ENCODE measurements at places on chromosomes 7 and 10.

DNA sequence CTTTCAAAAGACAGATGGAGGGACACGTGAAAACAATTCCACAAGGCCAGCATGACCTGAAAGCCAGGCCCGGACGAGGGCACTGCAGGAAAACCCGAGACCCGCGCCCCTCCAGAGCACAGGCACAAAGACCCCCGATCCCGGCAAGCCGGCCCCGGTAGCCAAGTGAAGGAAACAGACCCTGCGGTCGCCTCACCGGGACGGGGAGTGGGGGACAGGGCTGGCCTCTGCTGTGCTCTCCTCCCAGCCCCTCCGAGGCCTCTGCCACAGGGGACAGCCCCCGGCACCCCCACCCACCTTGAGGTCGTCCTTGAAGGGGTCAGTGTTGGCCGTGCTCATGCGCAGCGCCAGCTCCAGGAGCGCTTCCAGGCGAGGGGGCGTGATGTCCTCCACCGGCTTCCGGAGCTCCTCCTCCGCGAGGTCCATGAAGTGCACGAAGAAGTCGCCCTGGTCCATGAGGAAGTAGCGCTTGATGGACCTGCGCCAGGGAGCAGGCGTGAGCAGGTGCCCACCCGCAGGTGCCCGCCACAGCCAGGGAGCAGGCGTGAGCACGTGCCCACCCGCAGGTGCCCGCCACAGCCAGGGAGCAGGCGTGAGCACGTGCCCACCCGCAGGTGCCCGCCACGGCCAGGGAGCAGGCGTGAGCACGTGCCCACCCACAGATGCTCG lies 11.3 kb upstream of the ADAM8 start:
- no peak for DNase-seq

GRCh38 chr7:131364767-131365344 lies 37.2 kb downstream of the MKLN1 start:
- no peak for DNase-seq

DNA sequence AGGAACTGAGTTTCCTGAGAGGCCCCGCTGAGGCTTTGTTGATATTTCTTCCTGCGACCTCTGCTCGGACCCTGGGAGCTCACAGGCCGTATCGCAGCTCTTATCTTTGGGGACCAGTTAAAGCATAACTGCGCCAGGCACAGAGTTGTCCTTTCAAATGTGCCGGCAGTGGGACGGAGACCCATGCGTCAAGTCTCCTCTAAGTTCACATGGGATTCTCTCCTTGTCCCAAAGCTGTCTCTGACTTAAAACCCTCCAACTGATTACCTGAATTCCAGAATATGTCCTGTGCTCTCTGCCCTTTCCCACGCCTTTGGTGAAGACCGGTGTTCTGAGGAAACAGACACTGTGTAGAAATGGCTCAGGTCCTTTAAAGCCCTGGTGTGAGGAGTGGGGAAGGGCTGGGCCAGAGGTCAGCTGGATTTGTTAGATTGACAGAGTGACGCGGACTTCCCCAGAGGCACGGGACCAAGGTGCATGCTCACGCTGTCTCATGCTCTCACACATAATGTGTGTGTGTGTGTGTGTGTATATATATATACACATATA lies 169.8 kb downstream of the EGFR start:
- DNase-seq, result no peak

- no peak for DNase-seq
Measured at GRCh38 chr7:98624846-98625420, 7.8 kb downstream of the NPTX2 start.

GRCh38 chr10:23035569-23035968 lies 59.8 kb upstream of the MSRB2 start:
- DNase-seq, result no peak

GRCh38 chr7:94195201-94195600 lies 191.0 kb upstream of the BET1 start:
- DNase-seq, result no peak

DNA sequence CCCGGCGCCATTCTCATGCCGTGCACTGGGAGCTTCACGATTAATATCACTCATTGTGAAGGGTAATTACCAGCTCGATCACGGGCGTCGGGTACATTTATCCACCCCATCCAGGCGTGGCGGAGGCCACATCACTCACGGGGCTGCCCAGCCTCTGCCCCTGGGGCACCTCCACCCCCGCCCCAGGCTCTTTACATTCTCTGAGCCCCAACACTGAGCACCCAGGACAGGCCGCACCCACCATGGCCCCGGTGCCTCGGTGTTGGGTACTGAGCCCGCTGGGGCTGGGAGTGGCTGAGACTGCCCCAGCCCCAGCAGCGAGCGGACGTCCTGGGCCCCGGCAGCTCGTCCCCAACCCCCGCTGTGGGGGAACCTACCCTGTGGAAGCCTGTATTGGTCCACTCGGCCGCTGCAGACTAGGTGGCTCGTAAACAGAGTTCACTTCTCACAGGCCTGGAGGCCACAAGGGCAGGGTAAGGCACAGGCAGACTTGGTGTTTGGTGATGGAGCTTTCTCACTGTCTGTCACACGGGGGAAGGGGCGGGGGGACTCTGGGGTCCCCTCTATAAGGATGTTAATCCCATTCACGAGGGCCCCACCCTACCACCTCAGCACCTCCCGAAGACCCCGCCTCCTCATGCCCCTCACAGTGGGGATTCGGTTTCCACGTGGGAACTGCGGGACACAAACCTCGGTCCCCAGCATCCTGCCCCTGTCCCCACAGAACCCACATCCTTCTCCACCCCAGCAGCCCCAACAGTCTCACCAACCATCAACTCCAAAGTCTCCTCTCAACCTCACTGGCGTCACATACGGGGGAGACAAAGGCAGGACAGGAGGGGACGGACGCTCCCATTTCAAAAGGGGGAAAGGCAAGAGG lies 184.1 kb downstream of the ELFN1 start:
- DNase-seq, result no peak

- DNase-seq, result no peak
Measured at GRCh38 chr7:47428052-47428767, 153.7 kb downstream of the TNS3 start.

DNA sequence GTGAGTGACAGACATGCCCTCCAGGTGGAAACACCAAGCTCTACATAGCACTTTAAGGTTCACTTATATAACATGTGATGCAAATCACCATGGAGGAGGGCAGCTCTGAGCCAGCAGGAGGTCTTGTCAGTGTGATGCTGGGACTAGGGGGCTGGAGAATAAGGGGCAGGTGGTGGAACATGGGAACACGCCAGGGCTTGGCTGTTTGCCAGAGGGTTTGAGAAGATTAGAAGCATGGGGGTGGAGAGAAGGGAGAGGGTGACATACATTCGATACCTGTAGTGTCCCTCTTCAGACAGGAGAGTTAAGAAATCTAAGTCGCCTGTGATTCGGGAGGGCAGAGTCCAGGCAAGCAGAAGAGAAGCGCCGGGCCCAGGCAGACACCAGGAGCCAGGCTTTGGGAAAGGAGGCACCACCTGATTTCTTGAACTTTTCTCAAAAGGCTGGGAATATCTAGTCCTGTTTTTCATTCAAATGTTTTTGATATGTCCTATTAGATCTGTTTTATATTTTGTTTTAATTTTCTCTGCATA lies 16.9 kb upstream of the LAMB4 start:
- DNase-seq, result no peak

- DNase-seq, result no peak
Measured at GRCh38 chr7:18366394-18366793, 129.2 kb upstream of the HDAC9 start.

- DNase-seq, result no peak
Measured at GRCh38 chr10:7046615-7047014, 364.2 kb downstream of the SFMBT2 start.

GRCh38 chr7:371119-371778 lies 81.3 kb downstream of the FOXL3 start:
- DNase-seq, result no peak

GRCh38 chr10:19316204-19316870 lies 267.7 kb downstream of the MALRD1 start:
- no peak for DNase-seq

GRCh38 chr7:117982071-117983055 lies 109.1 kb upstream of the CTTNBP2 start:
- DNase-seq, result no peak

DNA sequence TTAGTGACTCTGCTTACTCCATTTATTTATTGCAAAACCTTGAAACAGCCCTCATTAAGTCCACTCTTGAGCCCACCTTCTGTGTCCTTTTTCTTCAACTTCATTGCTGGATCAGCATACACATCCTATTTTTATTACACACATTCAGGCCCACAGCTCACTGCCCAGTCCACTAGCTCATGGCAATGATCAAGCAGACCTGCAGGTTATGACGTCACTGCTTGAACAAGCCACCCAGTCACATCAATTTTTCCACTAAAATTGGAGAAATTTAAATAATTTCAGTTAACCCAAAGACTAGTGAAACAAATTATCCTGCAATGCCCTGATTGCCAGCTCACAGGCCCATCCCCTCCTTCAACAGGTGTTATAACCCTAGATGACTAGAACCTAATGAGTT lies 16.0 kb upstream of the STARD3NL start:
- no peak for DNase-seq

GRCh38 chr10:24908793-24909423 lies 43.5 kb downstream of the PRTFDC1 start:
- no peak for DNase-seq

- DNase-seq, result no peak
Measured at GRCh38 chr10:59346321-59346720, 16.0 kb downstream of the FAM13C start.

DNA sequence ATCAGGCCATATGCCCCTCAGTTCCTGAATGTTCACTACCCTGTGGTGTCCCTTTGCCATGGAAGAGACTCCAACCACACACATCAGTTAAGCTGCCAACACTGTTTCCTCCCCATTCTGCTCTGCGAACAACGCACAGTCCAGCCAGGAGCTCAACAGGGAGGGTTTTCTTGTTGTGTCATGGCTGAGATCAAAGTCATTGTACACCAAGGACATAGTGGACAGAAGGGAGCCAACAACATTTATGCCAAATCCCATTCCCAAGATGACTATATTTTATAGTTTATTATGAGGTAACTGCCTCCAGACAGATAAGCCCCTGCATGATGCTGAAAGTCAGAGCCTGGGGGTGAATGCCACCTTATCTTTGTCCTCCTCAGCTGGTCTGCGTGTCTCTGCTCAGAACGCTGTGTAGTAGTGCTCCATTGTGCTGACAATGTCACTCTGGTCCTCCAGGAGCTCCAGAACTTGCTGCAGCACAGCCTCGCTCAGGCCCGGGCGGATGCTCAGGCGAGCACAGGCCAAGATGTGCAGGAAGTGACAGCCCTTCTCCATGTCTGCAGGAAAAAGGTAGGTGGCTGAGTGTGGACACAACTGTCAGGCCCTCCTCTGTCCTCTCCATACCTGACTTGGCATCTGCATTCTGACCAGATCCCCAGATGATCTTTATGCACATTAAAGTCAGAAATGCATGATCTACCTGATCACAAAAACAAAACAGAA lies 27.1 kb upstream of the SH3PXD2A start:
- DNase-seq, result no peak

- DNase-seq, result no peak
Measured at GRCh38 chr10:92839191-92840085, 8.9 kb upstream of the EXOC6 start.

DNA sequence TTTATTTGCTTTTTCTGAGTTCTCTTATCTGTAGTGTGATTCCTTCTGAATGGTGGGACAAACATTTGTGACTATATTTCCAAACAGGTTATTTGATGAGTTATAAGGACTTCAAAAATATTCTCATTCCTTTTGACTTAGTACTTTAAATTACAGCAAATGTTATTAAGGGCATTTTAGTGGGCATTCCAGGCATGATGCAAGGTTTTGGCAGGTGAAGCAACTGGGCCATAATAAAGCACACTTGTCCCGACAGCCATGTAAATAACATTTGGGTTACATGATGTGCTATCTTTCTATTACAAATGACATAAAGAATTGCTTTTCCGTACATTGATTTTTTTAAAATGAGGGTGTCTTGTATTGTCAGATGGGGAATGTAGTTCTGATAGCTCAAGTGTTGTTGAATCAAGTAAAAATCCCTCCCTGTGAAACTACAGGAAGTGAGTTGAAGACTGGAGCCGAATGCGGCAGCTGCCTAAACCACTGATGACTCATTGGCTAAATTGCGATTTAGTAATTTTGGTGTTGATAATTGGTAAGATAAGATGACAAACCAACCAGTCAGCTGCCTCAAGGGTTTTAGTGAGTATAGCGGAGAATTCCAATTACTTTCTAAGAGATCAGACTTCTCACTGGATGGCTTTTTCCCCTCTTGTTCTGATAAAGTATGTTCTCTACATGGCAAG lies 231.3 kb upstream of the NPY start:
- no peak for DNase-seq

DNA sequence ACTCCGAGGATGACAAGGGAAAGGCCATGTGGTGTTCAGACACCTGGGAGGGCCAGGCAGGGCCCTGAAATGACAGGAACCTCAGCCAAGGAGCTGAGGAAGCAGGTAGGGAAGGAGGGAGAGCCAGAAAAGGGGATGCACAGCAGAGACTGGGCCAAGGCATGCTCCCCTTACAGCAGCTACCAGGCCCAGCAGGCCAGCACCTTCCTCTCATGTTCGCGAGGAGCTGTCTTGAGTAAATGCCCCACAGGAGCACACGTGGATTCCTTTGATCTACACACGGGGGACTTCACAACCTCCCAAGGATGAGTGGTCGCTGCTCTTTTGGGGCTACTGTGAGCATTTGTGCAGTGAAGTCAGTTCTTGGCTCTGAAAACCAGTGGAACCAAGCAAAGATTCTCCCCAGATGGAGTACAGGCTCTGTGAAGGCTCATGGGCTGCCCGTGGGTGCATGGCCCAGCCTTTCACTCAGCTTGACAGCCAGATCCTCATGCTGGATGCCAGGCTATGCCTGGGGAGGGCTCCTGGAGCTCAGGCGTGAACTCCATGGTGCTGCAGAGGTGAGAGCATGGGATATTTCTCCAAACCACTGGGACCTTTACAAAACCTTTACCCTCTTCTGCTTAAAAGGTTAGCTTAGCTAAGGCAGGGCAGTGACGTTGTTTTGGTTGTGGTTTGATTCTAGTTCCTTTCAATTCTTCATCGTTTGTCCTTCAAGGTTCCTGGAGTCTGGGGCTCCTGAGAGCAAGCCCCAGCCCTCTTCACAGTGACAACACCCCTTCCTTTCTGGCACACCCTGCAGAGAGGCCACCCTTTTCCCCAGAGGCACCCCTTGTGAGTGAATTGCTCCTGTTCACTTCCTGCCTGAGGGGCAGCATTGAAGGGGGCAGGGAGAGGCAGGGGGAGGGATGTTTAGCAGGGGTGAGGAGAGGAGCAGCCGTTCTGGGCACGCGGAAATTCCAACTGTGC lies 74.2 kb upstream of the ZPBP start:
- DNase-seq, result no peak

GRCh38 chr10:104256335-104256961 lies 1.8 kb downstream of the GSTO1 start:
- no peak for DNase-seq

- DNase-seq, result no peak
Measured at GRCh38 chr7:130329681-130330080, 14.9 kb upstream of the CPA5 start.

DNA sequence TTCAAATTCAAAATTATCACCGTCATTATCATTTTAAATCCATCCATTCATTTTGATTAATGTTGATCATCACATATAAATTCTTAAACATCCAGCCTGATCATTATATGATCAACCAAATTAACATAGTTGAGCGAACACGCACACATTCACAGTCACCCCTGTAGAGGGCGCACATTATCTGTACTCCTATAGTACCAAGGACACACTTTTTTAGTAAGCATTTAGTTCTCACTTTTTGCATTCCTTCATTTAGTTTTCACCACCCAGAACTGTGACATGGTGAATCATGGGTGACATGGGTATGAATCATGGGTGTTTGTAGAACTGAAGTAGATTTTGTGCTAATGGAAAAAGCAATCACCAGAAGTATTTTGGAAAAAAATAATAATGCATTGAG lies 26.0 kb upstream of the ZNF735 start:
- no peak for DNase-seq

GRCh38 chr7:80815733-80816132 lies 103.1 kb downstream of the SEMA3C start:
- no peak for DNase-seq

Measured in putamen (tissue), 1 donor.